Endodermal cell (in vitro differentiated cells): ENCODE measurements at places on chromosomes 2 and 18.

- DNase-seq, result peak; percentile 79
Measured at GRCh38 chr2:24123922-24124580, 782 bp downstream of the FAM228B start.

DNA sequence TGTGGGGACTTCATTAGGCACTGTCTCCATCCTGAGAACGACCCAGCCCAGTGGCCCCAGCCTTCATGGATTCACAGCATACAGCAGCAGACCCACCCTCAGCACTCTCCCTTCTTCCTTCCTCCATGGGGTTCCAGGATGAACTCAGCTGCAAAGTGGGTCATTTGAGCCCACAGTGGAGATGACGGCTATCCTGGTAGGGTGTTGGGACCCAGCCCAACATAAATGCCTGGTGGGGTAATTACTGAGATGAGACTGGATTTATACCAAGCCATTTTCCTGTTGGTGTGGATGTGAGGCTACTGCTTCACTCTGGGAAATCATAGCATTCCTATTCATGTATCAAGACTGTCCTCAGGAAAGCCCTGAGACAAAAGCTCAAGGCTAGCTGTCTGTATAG, 536.7 kb upstream of the TNP1 start:
- no peak for DNase-seq

- no peak for DNase-seq
Measured at GRCh38 chr2:223887127-223887526, 49.7 kb upstream of the AP1S3 start.

DNA sequence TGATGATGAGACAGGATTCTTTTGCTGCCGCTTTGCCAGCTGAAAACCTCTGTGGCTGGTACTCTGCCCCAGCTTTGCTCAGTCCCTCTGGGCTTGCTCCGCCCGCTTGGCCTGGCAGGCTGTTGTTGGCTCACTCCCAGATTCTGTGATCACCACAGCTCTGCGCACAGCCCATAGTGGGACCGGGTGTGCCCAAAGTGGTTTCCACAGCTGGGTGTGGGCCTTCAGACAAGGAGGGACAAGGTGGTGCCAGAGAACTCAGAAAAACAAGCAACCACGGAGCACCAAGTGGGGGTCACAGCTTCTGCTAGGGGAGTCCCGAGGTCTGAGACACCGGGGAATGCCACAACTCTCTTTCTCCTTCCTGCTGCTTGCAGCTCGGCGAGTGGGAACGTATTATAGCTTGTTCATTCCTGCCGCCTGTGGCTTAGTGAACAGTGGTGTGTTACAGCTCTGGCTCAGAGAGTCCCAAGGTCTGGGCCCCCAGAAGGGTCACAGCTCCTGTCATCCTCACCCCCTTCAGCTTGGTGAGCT, 9.2 kb upstream of the KYNU start:
- DNase-seq, result no peak

DNA sequence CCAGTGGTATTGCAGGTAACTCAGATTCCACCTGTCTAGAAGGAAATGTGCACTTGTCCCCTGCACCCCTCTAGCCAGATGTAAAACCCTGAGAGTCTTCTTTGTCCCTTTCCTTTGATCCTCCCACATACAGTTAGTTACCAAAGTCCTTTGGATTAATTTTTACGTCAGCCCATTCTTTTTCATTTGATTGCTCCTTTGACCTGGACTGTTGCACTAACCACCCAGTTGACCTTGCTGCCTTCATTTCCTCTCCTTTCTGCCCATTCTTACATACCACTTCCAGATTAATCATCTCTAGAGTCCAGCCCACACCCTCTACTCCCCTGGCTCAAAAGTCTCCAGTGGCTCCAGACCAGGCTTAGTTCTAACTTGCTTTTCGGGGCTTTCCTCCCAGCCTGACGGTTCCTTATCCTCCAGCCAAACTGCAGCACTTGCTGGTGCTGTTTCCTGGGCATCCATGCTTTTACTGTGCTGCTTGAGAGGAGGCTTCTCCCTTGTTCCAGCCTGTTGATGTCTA, 99.3 kb downstream of the SPTBN1 start:
- no peak for DNase-seq

- no peak for DNase-seq
Measured at GRCh38 chr18:56559044-56559443, 79.3 kb downstream of the TXNL1 start.

DNA sequence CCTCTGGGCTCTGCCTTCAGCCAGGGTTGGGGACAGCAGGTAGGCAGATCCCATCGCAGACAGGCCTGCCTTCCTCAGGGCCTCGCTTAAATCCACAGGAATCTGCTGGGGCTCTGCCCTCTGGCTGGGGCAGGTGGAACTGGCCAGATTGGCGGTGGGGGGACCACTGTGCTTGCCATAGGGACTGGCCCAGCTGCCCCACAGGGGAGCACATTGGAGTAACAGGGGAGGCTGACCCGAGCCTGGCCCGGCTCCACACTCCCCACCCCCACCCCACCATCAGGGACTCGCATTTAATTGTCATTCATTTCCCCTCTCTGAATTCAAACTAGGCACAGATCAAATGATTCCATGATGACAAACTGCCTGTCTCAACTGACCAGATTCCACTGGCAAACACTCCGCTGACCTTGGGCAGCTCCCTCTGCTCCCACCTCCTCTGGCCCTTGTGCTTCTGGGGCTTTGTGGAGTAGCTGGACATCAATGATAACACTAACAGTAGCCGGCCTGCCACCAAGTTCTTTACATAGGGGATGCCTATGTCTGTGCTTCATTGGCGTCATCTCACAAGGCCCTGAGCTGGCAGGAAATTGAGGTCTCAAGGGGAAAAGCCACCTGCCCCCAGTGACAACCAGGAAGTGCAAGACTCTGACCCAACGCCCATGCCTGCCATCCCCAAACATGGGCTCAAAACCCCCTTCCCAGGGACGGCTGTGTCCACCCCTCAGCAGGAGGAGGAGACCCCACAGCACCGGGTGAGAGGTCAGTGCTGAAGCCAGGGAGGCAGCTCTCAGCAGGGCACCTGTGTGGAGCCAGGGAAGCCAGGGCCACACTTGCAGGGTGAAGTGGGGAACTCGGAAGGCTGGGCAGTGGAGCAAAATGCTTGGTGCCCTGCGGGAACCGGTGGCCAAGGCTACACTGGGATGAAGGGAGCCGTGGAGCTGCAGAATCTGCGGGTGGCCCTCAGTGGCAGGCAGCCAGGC, 2.1 kb upstream of the B3GNT7 start:
- DNase-seq, result peak; percentile 89

- DNase-seq, result peak; percentile 67
Measured at GRCh38 chr2:240998995-240999791, 775 bp downstream of the SNED1 start.

DNA sequence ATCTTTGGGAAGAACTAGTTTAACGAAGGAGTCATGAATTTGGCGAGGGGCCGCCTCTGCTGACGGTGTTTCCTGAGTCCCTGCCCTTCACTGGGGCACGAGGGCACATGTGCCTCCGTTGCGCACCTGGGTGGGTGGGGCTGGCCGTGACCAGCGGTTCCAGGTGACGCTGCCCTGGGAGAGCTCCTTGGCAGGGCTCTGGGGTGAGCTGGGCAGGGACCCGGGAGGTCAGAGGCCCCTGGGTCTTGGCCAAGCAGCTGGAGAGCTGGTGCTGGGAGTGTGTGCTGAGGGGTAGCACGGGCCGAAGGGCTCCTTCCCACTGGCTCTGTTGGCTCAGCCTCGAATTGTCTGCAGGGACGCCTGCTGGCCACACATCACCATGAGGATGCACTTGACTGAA, 104.6 kb downstream of the RTP5 start:
- DNase-seq, result no peak

DNA sequence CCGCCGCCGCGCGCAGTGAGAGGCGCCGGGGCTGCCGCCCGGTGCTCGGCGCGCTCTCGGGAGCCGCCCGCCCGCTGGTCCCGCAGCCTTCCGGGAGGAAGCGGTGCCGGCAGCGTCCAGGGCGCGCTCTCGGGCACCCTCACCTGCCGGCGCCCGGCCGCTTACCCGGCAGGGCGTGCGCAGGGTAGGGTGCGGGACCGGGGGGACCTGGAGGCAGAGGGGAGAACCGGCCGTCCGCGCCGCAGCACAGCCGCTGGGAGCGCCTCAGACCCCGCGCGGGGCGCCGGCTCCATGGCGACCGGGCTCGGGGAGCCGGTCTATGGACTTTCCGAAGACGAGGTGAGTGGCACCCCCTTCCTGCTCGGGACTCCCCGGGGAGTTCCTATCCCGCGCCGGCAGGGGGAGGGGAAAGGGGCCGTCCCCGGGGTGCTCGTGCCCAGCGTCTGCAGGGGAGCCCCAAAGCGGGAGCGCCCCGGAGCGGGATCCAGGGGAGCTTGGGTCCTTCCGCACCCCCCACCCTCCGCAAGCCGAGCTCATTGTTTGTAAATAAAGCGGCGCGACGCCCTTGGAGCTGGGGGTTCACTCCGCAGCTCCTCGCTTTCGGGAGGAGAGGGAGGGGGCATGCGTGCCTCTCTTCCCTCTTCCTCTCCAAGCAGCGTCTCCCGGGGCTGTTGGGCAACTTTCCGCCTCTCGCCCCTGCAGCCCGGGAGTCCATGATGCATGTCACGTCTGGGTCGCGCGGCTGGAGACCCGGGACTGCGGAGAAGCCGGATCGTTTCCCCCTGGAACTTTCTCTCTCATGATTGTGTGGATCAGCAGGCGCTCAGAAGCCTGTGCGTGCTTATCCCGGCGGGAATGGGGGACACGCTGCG, 580 bp downstream of the NEDD4L start:
- DNase-seq, result peak; percentile 87

DNA sequence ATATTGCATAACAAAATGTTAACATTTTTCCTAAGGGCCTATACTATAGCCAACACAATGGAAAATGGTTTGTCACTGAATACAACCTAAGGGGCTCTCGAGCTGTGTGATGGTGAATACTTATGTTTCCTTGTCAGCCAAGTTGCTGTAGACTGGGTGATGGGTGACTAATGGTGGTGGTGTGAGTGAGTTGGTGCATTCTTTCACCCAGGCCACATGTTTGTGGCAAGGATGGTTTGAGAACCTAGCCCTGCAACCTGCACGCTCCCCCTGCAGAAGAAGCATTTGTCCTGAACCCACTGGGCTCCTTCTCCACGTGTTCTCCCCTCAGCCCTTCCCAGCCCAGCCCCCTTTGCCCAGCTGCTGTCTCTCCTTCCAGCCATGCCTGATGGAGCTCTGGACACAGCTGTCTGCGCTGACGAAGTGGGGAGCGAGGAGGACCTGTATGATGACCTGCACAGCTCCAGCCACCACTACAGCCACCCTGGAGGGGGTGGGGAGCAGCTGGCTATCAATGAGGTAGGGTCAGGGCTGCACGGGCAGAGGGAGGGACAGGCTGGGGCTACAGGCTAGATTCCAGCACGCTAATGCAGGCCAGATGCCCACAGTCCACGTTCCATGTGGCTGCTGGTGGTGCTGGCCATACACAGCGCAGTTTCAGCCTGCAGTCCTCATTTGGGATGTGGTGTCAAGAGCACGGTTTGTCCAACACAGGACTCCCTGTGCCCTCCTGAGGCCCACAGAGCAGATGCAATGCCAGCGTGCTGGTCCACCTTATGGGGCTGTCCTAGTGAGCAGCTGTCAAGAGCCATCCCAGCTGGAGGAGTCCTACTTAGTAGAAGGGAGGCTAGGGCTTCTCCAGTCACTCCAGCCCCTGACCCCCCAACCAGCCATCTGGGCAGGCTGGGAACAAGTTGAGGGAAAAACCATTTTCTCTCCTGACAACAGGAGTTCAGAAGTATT, 65.4 kb downstream of the FAM168B start:
- peak; percentile 19 for DNase-seq

DNA sequence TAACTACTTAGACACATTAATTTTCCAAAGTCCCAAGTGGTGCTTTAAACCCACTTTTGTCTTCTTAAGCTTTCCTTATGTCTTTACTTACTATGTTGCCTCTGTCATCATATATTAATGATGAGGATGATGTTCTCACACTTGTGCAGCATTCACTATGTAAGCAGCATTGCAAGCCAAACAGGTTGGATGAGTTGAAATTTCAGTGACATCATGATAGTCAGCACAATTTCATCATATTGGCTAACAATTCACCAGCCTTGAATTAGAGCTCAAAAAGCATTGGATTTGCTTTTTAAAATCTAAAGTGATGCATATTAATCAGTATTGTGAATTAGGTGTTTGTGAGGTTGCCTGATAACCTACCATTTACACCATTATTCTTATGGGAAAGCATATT, 7.7 kb downstream of the APLF start:
- DNase-seq, result no peak

DNA sequence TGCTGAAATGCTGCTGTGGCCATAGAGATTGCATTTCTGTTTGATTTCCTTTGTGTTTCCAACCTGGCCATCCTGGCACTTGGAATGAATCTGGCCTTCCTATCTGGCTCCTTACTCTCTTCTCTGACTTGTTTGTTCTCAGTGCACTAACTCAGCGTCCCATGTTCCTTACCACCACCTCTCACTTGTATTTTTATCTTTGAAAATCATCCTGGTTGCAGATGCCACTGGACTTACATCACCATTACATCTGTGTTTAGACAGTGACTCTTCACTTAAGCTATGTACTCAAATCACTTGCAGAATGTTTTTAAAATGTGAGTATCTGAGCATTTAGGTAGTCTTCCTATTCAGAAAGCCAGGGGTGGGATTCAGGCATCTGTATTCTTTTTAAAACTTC, 239.5 kb downstream of the WDR7 start:
- peak; percentile 58 for DNase-seq

DNA sequence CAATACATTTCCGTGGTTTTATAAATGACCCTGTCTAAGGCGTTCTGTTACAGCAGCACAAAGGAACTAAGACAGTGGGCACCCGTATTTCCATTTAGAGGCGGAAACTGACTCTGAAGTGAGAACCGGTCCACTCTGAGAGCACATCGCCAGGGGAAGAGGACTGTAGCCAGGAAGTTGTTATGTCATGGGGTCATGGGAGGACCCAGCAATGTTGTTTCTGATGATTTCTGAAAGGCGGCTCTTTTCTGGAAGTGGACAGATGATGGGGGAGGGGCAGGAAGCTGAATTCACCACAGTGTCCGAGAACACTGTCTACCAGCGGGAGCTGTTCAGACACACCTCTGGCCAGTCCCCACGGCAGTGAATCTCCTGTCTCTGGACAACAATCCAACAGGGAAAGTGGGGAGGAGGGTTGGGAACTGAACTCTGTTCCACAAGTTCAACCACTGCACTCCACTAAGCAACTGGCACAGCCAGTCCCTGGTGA, 2.1 kb upstream of the LRRFIP1 start:
- no peak for DNase-seq

DNA sequence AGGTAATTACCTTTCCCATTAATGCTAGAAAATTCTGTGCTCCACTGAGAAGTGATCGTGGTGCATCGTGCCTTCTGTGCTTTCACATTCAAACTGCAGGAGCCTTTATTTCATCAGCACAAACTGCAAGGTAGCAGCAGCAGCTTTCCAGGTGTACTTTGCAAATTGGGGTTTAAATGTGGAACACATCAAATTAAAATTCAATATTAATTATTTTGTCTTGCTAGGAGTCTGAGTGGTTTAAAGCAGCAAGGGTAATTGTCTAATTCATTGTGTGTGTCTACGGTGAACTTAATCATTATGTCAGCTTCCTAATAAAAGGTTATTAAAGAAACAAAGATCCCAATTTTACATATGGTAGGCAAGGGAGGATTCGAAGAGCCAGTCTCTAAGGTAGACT, 180.8 kb upstream of the ATP5MC3 start:
- DNase-seq, result no peak

- peak; percentile 45 for DNase-seq
Measured at GRCh38 chr2:11533278-11534070, at the start of gene GREB1. TSS of gene GREB1 (plus strand) at chr2:11534045. CDS start at chr2:11556615, 22,570 bp downstream.
